T-cell (primary cell): ENCODE measurements at places on chromosomes 3 and 15. TPM values are rescaled to one million over a fixed set of nuclear protein-coding genes. Genes with fewer than 3 reads are reported as not detected.
A peak's percentile ranks its signal among the peaks of the same experiment; 100 is the strongest.

GRCh38 chr3:116276675-116277074 lies 168.6 kb downstream of the LSAMP start:
- no peak for DNase-seq

DNA sequence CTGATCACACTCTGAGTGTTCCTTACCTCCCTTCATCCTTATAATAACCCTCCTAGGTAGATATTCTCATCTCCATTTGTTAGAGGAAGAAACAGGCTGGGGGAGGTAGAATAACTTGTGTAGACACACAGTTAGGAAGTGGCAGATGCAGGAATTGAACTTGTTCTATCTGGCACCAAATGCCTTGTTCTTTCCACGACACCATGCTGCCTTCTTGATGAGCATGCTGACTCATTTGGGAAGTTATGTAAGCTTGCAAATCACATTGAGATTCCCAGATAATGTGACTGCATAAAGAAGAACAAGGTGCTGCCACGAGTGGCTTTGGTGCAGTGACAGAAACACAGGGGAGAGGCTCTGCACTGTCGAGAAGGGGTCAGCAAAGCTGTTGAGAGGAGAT lies 27.5 kb upstream of the NDUFB4 start:
- no peak for DNase-seq

GRCh38 chr15:75594276-75594675 lies 15.2 kb upstream of the PTPN9 start:
- DNase-seq: no peak

The LINGO1 gene
- total RNA-seq: not detected

- peak; percentile 16 for DNase-seq
Observed at GRCh38 chr3:108406661-108407206, 103.7 kb downstream of the MYH15 start.

- DNase-seq: no peak
Observed at GRCh38 chr3:192033246-192033645, 572.3 kb downstream of the PYDC2 start.

The STRIT1 gene
- total RNA-seq: not detected

GRCh38 chr3:25313286-25313685 lies 114.8 kb upstream of the RARB start:
- DNase-seq: no peak

DNA sequence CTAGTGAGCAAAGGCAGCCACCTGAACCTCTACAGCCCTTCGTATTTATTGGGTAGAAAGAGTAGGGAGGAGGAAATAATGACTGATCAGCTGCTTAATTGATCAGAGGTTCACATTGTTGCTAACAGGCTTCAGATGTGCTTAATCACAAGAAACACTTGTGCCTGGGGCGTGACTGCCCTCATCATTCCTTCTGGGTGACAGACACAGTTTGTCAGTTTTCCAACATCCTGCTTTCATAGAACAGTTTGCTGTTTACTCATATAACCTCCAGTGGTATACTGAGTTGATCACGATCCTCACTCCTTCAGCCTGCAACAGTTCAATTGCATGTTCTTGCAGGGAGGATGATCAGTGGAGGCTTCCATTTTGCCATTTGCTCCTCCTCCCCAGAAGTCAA lies 13.6 kb upstream of the CASR start:
- DNase-seq: no peak

- DNase-seq: no peak
Observed at GRCh38 chr3:78258798-78259197, 1218.9 kb downstream of the ROBO2 start.

DNA sequence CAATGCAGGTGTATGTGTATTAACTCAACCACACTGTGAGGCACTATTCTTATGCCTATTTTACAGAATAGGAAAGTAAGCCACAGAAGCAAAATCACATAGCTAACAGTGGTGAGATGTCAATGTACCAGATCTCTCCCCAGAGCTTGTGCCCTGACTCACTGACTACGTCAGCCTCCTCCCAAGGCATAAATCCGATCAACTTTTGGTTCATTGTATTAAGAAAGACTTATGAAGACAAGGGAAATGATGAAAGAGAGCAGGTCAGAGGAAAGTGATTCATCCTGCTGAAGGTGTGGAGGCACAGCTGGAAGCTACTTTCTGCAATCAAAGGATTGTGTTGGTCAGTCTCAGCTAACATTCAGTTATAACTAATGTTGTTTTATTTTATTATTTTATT lies 33.0 kb upstream of the SV2B start:
- DNase-seq: no peak

The SAMD7 gene
- not detected for total RNA-seq

- DNase-seq: no peak
Observed at GRCh38 chr3:14480207-14481017, 59.7 kb downstream of the GRIP2 start.

DNA sequence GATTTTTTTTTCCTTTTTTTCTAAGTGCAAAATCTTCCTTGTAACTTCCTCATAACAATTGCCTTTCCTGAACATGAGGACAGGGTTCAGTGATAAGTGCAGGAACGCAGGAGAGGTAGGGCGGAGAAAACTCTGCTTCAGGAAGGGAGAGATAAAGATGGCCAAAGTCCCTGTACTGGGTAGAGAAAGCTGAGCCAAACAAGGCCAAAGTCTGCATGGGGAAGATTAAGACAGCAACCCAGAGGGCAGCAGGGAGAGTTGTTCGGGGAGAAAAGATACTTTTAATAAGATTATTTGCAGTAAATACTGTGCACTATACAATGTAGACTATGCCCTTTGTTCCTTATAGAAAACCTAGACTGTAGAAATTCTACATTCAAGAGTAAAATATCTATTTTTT lies 55.4 kb upstream of the LRRFIP2 start:
- DNase-seq: no peak

DNA sequence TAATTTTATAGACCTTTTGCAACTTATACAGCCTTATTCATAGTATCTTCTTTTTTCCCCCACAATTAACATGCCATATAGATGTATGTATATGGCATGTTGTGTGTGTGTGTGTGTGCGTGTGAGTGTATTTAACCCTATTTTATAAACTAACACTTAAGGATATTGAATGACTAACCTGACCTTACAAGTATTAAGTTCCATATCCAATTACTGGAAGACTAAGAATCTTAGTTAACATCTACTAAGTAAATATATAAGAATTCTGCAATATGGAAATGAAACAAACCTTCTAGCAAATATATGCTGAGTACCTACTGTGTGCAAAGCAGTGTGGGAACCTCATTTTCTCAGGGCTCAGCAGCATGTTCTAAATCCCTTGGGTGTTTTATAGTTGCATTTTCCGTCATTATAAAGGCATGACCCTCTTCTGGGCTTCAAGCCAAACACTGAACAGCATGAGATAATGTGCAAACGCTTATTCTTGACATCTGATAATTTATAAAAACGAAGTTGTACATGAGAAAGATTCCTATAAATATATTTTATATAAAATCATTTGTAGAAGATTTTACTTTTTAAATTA lies 105.5 kb downstream of the NLGN1 start:
- DNase-seq: no peak

GRCh38 chr3:48686538-48687219 lies 964 bp upstream of the NCKIPSD start:
- DNase-seq: no peak

- DNase-seq: no peak
Observed at GRCh38 chr3:104604326-104605010, 762.2 kb upstream of the ALCAM start.

DNA sequence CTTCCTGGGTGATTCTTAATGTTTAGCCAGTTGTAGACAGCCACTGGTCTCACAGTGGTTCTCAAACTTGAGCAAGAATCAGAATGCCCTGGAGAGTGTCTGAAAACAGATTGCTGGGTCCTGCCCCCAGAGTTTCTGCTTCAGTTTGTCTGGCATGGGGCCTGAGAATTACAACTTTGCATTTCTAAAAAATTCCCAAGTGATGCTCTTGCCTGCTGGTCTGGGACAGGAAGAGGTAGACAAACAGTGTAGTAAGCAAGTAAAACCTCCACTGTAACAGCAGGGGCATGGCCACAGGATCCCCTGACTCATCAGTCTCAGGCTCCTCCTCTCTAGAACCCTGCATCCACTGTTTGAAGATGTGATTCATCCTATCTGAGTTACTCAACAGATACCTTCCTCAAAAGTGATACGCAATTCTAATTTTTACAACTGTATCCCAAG lies 36.5 kb downstream of the DZIP1L start:
- no peak for DNase-seq

- DNase-seq: no peak
Observed at GRCh38 chr3:30649572-30650318, 43.3 kb downstream of the TGFBR2 start.

- DNase-seq: no peak
Observed at GRCh38 chr15:75346796-75347221, at the start of gene NEIL1. Gene NEIL1 (plus strand): TSS chr15:75347039. CDS start chr15:75348906, 1,867 bp downstream.

DNA sequence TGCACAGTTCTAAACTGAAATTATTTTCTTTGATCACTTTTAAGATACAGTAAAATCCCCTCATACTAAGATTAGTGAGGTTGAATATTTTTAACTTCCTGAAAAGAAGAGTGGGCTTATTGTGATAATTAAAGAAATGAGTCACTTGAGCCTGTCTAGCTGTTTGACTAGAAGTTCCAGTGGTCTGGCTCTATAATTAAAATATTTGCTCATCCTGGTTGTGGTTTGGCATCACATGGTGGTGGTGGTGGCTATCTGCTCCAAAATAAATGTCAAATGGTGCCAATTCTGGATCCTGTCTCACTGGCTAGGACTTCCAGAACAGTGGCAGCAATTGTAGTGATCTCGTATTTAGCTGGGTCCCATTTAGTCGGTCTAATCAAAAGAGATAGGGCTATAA lies 8.6 kb upstream of the TEX9 start:
- no peak for DNase-seq

The FBXL2 gene
- not detected for total RNA-seq

DNA sequence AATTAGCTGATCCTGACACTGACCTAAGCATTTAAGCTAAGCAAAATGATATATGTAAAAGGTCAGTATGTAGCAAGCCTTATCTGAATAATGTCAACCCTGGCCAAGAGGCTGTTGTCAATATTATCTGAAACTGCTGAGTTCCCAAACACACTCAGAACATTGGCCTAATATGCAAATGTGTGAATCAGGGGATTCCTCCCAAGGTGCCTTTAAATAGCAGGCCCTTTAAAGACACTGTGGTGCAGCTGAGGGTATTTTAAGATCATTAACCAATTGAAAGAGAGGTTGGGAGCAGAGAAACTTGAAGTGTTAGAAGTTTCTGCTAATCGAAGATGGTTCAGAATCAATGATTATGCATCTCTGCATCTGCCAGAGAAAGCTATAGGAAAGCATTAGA lies 207.0 kb downstream of the NTRK3 start:
- no peak for DNase-seq

DNA sequence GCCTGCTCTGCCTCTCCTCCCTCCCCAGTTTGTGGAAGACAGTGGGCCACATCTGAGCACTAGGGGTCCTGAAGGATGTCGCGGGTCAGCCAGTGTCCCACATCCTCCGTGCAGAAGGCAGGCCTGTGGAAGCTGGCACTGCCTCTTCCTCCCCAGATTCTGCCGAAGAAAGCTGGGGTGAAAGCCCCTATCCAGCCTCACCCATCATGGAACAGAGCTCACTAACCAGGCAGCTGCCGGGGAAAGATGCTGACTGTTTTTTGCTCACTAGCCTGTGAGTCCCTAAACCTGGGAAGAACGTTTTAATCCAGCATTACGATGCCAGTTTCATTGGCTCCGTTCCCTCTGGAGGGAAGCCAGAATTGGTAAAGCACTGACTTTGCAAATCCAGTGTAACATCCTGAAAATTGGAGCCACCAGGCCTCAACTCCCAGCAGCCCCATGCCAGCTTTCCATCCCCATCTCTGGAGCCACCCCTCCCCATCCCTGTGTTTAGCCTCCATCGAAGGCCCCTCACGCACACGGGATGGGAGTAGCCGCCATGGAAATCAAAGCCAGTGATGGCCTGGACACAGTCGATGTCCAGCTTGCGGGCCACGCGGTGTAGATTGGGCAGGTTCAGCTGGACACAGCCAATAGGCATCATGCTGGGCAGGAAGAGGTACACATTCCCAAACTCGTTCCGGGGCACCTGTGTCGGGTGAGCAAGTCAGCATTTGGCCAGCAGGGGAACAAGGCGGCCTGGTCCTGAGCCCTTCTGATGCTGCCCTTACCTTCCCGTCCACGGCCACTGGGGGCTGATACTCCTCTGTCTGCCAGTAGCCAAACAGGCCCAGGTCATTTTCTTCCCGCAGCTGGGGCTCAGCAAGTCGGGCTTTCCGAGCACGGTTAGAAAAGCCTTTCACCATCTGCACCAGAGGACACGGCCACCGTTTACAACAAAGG lies 23.5 kb downstream of the TMEM43 start:
- no peak for DNase-seq

- DNase-seq: no peak
Observed at GRCh38 chr3:14227856-14228255, 49.2 kb downstream of the LSM3 start.

The GOLGA6L9 gene
- total RNA-seq: 5.2 TPM

GRCh38 chr15:64351265-64351664 lies 4.7 kb downstream of the CSNK1G1 start:
- DNase-seq: no peak

- no peak for DNase-seq
Observed at GRCh38 chr15:87619161-87619960, 637.2 kb downstream of the NTRK3 start.

The GP9 gene
- not detected for total RNA-seq

The TRANK1 gene
- total RNA-seq: 96.0 TPM

DNA sequence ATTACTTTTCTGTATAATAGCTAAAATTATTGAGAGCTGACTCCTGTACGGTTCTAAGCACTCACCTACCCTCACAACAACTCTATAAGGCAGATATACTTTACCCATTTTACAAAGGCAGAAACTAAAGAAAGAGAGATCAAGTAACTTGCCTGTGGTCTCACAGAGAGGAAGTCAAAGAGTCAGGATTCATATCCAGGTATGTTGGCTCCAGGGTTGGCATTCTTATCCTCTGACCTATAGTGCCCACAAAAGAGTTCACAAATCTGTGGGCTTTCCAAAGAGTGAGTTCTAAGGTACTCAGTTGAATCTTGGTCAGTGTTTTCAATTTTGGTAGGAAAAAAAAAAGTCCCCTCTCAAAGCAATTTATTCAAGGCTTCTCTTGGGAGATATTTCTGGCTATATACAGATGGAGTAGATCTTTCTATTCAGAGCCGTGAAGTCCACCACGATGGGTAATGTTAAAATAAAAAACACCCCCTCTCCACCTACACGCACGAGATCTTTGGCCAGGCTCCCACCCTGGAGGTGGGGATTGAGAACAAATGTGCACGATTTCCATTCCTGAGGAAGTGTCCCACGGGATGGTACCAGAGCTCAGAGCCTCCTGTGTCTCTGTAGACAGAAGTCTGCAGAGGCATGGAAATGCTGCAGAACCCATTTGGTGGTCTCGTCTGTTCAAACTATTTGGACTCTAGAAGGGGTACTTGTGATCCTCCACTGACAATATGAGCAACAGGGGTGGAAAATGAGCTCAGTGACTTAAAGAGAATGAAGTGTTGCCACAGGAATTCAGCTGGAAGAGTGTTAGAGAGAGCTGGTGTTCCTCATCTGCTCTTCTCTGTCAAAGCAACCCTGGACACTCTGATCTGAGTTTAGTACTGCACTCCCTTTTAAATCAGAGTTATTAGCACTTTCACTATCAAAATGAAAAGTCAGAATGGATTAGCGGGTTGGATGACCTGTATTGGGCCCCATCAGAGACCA lies 212.1 kb upstream of the EIF1B start:
- no peak for DNase-seq

GRCh38 chr3:123143669-123144411 lies 57.9 kb upstream of the SEC22A start:
- DNase-seq: no peak
